ENCODE measurements at places on chromosomes 1 and 21.
A peak's percentile ranks its signal among the peaks of the same experiment; 100 is the strongest.

GRCh38 chr1:204984499-204984898, 58.5 kb upstream of the CNTN2 start:
- DNase-seq, result no peak

GRCh38 chr21:25561668-25562641, 45.3 kb downstream of the MRPL39 start:
- DNase-seq, result peak; percentile 64

DNA sequence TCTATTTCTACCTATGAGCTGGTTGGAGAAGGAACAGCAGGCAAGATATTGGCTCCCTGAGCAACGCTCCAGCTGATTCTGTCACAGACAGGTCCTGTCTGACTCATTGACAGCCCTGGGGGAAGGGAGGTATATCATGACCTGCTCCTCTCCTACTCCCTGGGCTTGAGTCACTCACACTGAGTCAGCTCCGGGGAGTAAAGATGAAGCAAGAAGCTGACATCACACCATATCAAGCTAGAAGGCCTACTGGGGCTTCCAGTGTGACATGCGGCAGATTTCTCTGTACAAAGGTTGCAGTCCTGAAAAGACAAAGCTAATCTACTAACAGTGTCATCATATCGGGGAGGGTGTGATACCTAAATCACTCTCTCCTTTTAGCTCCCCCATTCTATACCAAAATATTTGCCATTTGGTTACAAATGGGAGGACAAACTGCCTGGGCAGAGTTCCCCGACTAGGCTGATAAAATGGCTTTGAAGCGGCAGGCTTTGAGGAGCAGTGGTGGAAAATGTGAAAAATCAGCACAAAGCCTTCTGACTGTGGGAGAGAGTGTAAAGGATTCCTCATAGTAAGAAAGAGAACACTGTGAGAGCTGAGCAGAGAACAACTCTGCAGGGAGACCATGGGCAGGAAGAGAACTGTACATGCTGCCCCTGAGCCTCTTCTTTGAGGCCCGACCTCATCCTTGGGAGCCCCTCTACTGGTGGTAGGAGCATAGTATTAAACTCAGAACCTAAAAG, 15.5 kb downstream of the PI4KB start:
- DNase-seq, result peak; percentile 63

DNA sequence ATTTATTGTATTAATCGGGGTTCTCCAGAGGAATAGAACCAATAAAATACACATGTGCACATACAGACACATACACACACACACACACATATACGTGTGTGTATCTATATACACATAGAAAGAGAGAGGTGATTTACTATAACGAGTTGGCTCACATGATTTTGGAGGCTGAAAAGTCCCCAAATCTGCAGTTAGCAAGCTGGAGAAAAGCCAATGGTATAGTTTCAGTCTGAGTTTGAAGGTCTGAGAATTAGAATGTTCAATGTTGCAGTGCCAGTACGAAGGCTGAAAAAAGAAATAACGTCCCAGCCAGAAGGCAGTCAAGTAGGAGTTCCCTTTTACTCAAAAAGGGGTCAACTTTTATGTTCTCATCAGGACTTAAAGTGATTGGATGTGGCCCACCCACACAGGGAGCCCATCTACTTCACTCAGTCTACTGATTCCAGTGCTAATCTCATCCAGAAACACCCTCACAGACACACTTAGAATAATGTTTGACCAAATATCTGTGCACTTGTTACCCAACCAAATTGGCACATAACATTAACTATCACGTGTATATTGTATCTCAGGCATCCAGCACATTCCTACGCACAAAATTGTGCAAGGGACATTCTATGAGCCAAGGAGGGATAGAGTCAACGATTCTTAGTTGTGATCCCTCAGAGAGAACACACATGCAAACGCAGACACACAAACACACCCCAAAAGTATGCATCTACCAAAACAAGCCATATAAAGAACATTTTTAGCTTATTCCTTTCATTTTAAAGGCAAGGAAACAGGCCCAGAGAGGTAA, 195.5 kb upstream of the DUSP10 start:
- no peak for DNase-seq

DNA sequence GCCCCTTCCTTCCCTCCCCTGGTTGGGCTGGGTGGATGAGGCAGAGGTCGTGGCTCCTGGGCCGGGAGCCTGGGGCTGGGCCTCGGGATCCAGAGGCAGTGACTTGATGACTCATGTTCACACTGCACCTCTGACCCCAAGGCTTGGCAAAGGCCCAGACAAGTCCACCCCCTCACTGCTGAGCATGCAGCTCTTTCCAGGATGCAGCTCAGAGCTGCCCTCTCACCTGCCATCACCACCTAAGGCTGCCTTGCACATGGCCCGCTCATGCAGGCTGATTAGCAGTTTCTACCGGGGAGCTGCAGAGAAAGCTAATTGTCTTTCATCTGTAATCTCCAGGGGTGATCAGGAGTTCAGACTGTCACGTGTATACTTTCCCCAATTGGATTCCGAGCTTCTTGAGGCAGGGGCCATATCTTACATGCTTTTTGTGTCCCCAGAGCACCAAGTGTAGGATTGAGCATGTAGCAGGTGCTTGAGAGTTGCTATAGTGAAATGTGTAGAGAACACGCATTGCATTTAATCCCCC, 62.1 kb downstream of the LRRN2 start:
- DNase-seq, result no peak

DNA sequence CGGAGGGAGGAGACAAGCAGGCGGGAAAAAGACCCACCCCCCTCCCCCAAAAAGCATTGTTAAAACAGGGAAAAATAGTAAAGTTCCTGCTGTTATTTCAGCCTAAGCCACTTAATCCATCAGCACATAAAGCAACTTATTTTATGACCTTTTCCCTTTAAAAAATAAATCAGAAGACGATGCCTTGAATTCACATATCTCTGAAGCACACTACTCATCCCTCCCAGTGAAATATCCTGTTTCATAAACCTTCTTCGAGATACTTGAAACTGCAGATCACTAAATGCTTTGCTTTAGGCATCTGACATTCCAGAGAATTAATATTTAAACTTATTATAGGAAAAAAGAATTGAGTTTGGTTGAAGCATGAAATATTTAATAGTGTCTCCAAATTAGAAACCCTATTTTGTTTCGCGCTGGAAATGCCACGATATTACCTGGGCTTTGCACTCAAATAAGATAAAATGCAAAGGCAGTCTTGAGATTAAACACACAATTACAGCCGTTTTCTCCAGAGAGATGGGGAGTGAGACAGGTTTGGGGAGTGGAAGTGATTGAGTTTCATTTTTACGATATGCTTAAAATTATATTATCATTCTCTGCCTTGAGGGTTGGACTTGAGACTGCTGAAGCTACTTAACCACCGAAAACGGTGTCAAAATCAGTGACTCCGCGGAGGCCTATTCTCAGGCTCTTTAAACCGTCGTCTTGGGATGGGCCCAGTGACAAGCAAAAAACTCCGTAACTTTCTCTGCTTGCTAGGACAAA, 9.3 kb downstream of the GLIS1 start:
- DNase-seq, result no peak

DNA sequence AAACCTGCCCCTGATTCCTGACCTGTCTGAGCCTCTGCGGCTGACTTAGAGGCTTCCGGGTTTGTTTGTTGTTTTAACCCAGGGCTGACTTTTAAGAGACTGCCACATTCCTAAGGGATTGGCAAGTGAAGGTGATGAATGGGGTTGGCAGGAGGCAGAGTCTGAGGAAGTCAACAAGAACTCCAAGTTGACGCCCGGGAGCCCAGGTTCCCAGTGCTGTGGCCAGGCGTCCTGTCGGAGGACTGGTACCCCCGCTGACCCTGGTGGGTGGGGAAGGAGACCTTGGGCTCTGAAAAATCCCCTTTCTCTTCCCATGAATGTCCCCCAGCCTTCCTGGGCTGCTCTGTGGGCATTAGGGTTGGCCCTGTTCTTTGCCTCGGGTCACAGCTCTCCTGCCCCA, 19.7 kb upstream of the EPS8L3 start:
- DNase-seq, result no peak

DNA sequence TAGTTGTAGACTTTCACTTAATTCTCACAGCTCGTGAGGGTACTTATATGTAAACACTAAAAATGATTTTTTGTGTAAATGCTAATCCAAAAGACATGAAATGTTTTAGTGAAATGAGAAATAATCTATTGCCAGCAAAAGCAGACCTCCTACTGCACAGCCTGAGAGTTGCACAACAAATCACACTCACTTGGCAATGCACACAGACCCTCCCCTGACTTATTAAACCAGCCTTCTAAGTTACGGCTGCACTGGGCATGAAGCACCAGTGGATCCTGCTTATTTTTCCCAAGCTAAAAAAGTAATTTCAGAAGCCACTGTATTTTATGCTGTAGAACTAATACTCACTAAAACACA, 10.3 kb downstream of the ERRFI1 start:
- DNase-seq, result no peak

- no peak for DNase-seq
Observed at GRCh38 chr1:5950201-5950895, 41.9 kb downstream of the NPHP4 start.

DNA sequence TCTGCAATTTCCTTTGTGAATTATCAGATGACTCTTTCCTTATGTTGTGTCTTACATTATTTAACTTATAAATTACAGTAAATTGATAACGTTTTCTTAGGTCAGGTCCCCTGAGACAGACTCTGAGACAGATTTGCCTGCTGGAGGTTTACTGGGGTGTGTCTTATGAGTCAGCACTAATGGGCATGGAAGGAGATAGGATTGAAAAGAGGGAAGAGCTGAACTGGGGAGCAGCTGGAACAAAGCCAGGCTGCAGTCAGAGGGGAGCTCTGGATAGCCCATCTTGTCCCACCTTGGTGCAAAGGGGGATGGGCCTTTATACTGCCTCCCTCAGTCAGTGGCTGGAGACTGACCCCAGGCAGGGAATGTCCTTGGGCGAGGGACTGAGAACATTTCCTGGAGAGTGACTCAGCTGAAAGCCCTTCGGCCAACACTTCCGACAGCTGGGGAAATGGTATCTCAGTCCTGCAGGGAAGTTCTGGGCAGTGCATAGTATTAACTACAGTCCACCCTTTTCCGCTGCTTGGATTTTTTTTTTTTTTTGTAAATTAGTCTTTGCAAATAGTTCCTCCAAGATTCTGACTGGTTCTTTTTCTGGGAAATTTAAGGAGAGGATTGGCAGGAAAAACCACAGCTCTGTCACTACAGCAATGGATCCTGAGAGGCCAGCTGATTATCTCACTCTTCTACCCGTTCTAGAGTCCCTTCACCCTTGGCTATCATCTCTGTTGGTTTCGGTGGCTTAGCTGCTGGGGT, 39.1 kb upstream of the CDC42BPA start:
- no peak for DNase-seq

GRCh38 chr1:155170101-155170785, 2.9 kb downstream of the KRTCAP2 start:
- DNase-seq, result no peak

Measured in activated CD4-positive, CD25-positive, alpha-beta regulatory T cell treated with anti-CD3 and anti-CD28 coated beads, Interleukin-2, amount 50 U/mL, for 16 hours (primary cell).